ENCODE measurements at places on chromosomes 5 and 9. TPM values are rescaled to one million over a fixed set of nuclear protein-coding genes. Genes with fewer than 3 reads are reported as not detected.

SPINK4 gene
- not detected for total RNA-seq

KIF4B gene
- total RNA-seq, result not detected

ADAMTS6 gene
- 30.1 TPM for total RNA-seq

ANKRD34B gene
- total RNA-seq, result not detected

TMEM171 gene
- total RNA-seq, result not detected

MAT2B gene
- total RNA-seq, result 63.4 TPM

DNAJC21 gene
- 25.8 TPM for total RNA-seq

DMGDH gene
- total RNA-seq, result not detected

PRXL2C gene
- total RNA-seq, result 22.7 TPM

LRSAM1 gene
- total RNA-seq, result 13.0 TPM

FABP6 gene
- total RNA-seq, result 0.70 TPM

EGFL7 gene
- 34.6 TPM for total RNA-seq

HTR1A gene
- not detected for total RNA-seq

CER1 gene
- not detected for total RNA-seq

LURAP1L gene
- 10.0 TPM for total RNA-seq

MARCHF11 gene
- not detected for total RNA-seq

PCDHB9 gene
- total RNA-seq, result not detected

PALM2AKAP2 gene
- total RNA-seq, result 6.3 TPM

BTNL8 gene
- 0.18 TPM for total RNA-seq

S1PR3 gene
- not detected for total RNA-seq

GAPT gene
- total RNA-seq, result not detected

FBN2 gene
- total RNA-seq, result 12.8 TPM

TAF11L13 gene
- total RNA-seq, result not detected

C1QTNF2 gene
- 0.33 TPM for total RNA-seq

ST8SIA4 gene
- not detected for total RNA-seq

PPP1R26 gene
- total RNA-seq, result 31.9 TPM

IL3 gene
- not detected for total RNA-seq

ZFP37 gene
- 1.2 TPM for total RNA-seq

RASEF gene
- 0.14 TPM for total RNA-seq

LCN12 gene
- total RNA-seq, result not detected

MYMK gene
- not detected for total RNA-seq

F12 gene
- total RNA-seq, result 8.5 TPM

ZMAT2 gene
- total RNA-seq, result 24.3 TPM

PCDHGA10 gene
- total RNA-seq, result 0.90 TPM

RABEPK gene
- 44.6 TPM for total RNA-seq

ASPN gene
- total RNA-seq, result not detected

RNF183 gene
- not detected for total RNA-seq

SV2C gene
- total RNA-seq, result not detected

PCDHGA4 gene
- total RNA-seq, result 0.71 TPM

PCDHGB5 gene
- total RNA-seq, result 0.37 TPM

SPOCK1 gene
- 38.5 TPM for total RNA-seq

TGFBI gene
- 34.9 TPM for total RNA-seq

FBP1 gene
- total RNA-seq, result not detected

C7 gene
- total RNA-seq, result not detected

FAM53C gene
- total RNA-seq, result 52.9 TPM

C9orf153 gene
- total RNA-seq, result not detected

RGS7BP gene
- not detected for total RNA-seq

CBY3 gene
- not detected for total RNA-seq

PCDHB5 gene
- 0.90 TPM for total RNA-seq

PKD2L2 gene
- not detected for total RNA-seq

PCDHB6 gene
- 0.13 TPM for total RNA-seq

TTC16 gene
- not detected for total RNA-seq
